Stimulated activated CD8-positive, alpha-beta memory T cell treated with anti-CD3 and anti-CD28 coated beads, Interleukin-15, amount 100 ng/mL, for 24 hours (primary cell): ENCODE measurements at places on chromosomes 13 and 19.

- DNase-seq = no peak
Observed at GRCh38 chr13:84574851-84575250, 692.6 kb upstream of the SLITRK1 start.

GRCh38 chr13:32255724-32256109 lies 59.4 kb downstream of the ZAR1L start:
- DNase-seq = no peak

DNA sequence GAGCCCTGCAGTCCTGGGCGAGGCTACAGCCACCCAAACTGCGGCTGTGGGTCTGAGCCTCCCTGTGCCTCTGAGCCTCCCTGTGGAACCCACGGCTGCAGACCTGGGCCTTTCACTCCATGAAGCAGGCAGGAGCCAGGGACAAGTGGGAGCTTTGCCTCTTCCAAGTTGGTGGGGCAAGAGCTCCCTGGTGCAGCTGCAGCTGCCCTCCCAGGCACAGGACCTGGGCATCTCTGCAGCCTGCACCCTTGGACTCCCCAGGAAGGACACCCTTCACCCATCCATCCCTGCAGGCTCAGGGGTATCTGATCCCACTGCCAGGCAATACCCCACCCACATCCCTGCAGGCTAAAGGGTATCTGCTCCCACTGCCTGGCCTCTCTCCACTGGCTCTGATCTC lies 2.3 kb downstream of the TEX26 start:
- no peak for DNase-seq

GRCh38 chr13:109130093-109130835 lies 500.9 kb downstream of the MYO16 start:
- DNase-seq = no peak

DNA sequence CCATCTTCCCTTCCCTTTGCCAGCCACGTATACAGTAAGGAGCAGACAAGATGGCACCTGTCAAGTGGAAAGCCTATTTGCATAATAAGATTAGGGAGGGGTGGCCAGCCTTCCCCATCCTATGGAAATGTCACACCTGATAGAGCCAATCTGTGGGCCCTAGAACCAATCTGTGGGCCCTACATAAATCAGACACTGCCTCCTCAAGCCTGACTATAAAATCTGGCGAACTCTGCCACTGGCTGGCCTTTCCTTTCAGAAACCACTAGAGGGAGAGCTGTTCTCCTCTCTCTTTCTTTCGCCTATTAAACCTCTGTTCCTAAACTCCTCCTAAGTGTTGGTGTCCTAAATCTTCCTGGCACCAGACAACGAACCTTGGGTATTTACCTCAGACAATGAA lies 231.5 kb upstream of the KLHL1 start:
- DNase-seq = no peak

- DNase-seq = no peak
Observed at GRCh38 chr19:31264041-31264778, 85.0 kb downstream of the TSHZ3 start.

DNA sequence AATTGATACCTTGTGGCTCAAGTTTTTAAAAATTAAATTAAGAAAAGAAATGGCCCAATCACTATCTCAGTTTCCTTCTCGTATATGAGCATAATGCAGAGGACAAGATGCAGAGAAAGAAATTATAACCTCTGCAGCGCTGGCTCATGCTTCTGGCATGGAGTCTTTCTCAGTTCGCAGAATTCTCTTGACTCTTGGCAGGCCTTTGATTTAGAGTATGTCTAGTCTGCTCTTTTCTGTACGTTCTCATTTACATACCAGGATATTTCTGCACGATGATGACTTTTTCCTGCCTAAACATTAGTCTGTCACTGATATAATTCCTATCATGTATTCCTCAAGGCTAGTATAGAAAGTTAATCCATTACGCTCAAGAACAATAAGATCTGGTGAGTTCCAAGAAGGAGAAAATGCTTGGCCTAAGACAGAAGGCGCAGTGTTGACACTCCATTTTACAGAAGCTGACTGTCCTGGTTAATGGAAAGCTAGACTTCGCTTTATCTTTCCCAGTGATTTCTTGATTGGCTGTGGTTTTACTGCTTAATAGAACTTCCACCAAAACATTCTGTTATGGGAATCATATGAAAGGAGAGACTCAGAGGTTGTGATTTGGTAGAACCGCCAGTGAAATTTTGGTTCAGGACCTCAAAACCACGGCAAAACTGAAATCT lies 1.7 kb upstream of the SMAD9 start:
- DNase-seq = no peak

GRCh38 chr13:91219201-91219600 lies 128.3 kb upstream of the MIR17HG start:
- DNase-seq = no peak

GRCh38 chr13:91709180-91709579 lies 310.8 kb downstream of the GPC5 start:
- DNase-seq = no peak

GRCh38 chr19:4896372-4896771 lies 6.3 kb downstream of the ARRDC5 start:
- DNase-seq = no peak

GRCh38 chr19:1254530-1255185 lies 6.3 kb downstream of the MIDN start:
- DNase-seq = no peak

- no peak for DNase-seq
Observed at GRCh38 chr13:84377106-84377505, 494.8 kb upstream of the SLITRK1 start.

DNA sequence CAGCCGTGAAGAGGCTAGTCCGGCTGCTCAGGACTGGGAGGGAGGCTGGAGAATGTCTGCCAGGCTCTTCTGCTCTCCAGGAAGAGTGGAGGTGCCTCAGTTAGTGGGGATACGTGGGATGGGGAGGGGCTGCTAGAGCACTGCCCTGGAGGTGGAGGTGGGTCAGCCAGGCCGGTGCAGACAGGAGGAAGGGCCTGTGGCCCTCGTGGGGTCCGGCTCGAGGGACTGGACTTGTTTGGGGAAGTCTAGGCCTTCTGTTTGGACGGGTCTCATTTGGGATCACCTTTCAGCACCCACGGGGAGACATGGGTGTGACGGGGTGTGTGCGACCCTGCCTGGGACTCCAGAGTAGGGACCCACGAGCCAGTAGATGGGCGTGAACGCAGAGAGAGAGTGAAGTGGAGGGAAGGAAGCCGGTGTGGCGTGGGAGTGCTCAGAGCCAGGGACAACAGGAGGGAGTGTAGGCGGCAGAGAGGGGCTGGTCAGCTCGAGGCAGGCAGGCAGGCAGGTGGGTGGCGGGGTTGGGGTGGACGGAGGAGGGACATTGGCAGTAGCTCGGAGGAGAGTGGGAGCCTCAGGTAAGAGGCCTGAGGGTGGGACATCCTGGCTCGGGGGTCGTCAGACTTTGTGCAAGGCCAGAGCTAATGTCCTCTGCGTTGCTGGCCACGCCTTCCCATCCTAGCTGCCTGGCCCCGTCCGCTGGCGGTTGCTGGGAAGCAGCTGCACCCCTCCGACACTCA lies 11.5 kb downstream of the EPN1 start:
- no peak for DNase-seq

- no peak for DNase-seq
Observed at GRCh38 chr19:38148337-38148736, 75.7 kb downstream of the DPF1 start.
